ENCODE measurements at places on chromosomes 2 and 18. TPM values are rescaled to one million over a fixed set of nuclear protein-coding genes. Genes with fewer than 3 reads are reported as not detected.

- peak; percentile 39 for DNase-seq
These were observed 71.0 kb downstream of the NGEF start for GRCh38 chr2:232941912-232942594.

DNA sequence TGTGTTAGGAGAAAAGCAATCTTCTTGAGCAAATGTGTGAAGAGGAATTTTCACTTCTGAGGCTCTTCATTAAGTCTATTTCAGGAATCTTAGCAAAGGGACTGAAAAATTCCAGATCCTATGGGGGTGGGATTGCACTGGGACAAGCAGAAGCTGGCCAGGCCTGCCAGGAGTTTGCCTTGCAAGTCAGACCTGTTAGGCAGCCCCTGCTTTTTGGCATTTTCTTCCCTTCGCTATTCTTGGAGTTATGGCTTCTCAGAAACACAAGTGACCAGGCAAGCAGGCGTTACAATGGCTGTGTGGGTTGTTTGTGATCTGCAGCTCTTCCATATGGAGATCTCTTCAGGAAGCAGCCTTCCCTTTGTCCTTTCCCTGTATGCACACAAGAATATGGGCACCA lies 8.0 kb upstream of the CCDC85A start:
- no peak for DNase-seq

DNA sequence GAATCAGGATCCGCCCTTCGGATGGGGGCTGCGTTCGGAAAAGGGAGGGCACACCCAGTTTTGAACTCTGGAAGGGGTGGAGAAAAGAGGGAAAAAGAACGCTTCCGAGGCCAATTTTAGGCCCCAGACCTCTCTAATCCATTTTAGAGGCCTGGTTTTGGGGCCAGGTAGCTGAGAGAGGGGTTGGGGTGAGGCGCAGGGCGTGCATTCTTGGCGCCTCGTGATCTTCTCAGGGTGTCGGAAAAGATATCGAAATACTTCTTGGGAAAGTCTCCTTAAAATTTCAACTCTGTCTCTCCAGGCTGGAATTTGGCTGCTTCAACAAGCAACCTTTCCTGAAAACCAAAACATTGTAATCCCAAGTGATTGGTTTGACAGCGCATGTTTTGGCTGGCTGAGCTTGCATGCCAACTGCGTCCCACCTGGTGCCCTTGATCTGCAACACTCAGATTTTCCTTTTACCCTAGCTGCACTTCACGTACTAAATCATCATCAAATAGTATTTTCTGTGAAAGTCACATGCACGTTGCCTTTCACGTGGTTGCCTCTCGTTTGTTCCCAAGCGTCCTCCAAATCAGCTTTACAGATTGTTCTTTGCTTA lies 864 bp upstream of the XPO1 start:
- DNase-seq: peak; percentile 44

DNA sequence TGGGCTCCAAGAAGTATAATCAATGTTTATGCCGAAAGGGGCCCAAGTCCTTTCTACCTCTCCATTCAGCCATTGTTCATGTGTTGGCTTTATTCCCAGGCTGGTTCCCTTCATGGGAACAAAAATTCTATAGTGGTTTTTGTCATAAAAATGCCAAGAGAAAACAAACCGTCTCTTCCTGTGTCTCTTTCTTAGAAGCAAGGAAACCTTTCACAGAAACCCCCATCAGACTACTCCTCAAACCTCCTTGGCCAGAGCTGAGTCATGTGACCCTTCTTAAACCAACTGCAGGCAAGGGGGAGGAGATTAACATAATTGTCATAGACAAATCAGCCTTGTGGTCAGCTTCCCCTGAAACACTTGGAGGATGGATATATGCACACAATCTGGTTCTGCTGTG lies 75.1 kb upstream of the TANK start:
- DNase-seq: no peak

- no peak for DNase-seq
These were observed 15.3 kb upstream of the D2HGDH start for GRCh38 chr2:241719093-241719492.

DNA sequence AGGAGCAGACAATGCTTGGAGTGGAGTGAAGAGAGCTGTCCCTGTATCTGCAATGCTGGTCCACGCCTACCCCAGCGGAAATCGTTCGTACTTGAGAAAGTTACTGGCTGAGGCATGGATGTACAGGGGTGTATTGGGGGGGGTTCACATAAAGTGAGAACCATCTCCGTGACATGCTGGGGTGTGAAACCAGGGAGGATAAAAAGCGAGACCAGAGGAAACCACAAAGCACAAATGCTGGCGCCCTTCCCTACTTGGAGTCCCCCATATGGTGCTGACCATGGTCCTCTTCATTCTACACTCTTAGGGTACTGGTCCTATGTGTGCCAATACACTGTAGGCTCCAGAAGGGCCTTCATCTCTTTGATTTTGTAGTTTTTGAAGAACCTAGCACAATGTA lies 244.1 kb downstream of the L3MBTL4 start:
- DNase-seq: no peak

DNA sequence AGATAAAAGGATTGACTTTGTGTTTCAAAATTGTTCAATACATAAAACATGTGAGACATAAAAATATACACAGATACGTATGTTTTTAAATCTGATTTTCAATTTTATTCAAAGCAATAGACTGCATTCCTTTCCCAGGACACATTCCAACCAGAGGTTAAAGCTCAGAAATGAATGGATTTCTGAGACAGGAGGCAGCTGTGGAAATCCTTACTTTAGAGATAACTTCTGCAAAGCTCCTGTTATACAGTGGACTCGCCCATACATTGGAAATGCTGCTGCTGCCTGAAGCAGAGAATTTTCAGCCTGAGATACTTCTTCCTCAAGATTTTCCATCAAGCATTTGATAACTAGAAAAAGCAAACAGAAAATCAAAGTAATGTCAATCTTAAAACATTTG lies 43.8 kb downstream of the THADA start:
- no peak for DNase-seq

- no peak for DNase-seq
These were observed 96.8 kb downstream of the BOD1L2 start for GRCh38 chr18:57243624-57244179.

GRCh38 chr2:68169308-68169707 lies 11.6 kb downstream of the PNO1 start:
- no peak for DNase-seq

- DNase-seq: no peak
These were observed 17.4 kb upstream of the STEAP3 start for GRCh38 chr2:119206201-119206600.

- no peak for DNase-seq
These were observed 10.9 kb downstream of the PELI1 start for GRCh38 chr2:64133354-64133753.

DNA sequence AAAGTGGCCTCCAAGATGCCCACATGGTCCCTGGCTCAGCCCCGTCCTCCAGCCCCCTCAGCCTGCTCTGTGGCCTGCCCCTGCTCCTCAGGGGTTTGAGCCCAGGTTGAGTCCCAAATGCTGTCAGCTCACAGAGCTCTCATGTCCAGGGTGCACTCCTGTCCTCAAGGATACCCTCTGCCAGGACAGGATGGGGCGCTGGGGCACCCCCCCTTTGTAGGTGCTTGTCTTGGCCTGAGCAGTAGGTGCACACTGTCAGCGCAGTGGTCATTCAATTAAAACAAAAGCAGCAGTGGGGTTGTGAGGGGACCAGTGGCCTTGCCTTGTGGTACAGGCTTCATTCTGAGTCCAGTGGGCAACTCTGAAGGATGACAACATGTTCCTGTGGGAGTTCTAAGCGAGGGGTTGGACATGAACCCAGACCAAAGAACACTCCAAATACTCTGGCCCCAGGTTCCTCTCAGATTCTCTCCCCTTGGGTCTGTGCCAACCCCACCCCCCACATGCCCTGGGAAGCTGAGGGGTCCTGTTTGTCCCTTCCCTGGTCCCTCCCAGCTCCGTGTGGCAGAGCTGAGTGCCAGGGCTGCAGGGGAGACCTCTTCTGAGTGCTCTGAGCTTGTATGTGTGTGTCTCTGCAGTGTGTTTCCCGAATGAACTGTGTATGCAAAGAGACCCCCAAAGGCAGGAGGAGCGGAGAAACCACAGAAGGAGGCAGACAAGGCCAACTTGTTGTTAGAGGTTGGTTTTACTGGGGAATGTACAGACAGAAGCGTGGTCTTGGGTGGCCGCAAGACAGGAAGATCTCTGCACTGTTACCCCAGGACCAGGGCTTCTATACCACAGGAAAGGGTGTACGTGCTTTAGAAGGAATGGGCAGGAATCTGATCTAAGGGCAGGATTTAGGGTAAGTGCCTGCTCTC lies 155.6 kb upstream of the HS6ST1 start:
- no peak for DNase-seq

DNA sequence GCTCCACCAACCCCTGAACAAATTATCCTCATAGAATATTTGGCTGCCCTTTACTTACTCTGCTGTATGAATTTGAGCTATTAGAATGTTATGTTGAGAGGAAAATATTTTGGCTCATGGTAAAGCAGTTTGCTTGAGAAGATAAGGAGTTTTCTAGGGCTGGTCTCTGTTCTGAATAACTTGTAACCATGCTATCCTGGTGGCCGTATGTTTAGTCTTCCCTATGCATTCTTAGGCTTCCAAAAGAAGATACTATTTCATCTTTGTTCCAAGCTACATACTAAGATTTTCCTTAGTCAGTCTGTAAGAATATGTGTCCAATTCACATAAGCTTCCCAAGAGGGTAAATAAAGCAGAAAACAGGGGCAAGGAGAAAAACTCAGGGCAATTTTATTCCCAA lies 1105.1 kb upstream of the PIK3C3 start:
- no peak for DNase-seq

DNA sequence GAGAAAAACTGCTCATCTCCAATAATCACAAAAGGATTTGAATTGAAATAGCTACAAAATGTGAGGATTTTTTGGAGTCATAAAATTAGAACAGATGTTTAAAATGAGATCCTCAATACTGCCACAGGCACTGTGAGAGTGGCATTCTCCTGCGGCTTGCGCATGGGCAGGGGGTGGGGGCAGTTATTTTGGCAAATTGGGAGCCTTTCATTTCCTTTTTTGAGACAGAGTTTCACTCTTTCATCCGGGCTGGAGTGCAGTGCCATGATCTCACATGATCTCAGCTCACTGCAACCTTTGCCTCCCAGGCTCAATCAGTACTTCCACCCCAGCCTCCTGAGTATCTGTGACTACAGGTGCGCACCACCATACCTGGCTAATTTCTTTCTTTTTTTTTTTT lies 42.4 kb downstream of the POMC start:
- DNase-seq: no peak

DNA sequence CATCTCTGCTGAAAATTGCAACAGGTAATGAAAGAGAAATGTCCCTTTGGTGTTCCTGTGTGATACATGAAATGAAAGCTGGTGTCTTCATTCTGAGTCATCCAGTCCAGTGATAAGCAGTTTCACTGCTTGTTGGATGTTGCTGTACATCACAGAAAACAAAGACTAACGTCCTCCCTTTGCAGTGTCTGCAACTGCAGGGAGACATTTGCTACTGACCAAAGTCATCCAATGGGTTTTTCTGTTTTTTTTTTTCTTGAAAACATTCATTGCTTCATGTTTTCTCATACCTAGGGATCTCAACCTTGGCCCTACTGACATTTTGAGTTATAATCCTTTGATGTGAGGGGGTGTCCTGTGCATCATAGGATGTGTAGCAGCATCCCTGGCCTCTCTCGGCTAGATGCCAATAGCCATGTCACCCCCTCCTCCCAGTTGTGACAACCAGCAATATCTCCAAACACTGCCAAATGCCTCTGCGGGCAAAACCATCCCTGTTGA lies 63.6 kb upstream of the FZD5 start:
- DNase-seq: peak; percentile 48

DNA sequence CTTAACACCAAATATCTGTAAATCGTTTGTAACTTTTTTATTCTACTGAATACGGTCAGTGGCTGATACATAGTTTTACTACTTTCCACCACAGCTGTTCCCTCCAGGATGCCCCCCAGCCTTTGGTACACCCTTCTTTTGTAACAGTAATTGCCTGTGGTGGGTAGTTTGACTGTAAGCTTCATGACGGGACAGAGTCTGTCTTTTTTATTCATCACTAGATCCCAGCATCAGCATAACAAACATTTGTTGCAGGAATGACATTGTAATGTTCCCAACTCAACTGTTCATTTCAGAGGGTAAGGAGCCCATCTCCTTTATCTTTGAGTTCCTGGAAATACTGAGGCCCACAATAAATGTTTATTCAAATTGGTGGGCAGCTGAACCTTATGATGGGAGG lies 67.5 kb downstream of the MBOAT2 start:
- no peak for DNase-seq

- DNase-seq: no peak
These were observed 176.3 kb downstream of the EIPR1 start for GRCh38 chr2:3201281-3201680.

GRCh38 chr2:102365763-102366162 lies 10.2 kb downstream of the IL18R1 start:
- DNase-seq: no peak

- no peak for DNase-seq
These were observed 830 bp downstream of the DNER start for GRCh38 chr2:229713371-229714079.

DNA sequence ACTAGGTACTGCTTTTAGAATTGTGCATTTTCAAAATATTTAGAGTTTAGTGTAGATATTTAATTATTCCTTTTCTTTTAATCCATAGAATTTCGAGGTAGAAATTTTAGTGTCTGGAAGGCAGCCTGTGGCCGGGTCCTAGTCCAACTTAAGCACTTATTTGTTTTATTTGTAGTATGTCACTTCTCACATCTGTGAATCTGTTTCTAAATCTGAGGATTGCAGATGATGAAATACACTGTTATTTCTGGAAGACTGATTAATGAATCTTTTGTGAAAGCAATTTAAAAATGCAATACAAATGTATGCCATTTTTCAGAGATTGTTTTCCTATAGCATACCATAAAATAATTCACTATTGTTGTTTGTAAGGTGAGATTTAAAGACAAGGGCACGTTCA lies 483.9 kb upstream of the TRIB2 start:
- no peak for DNase-seq

GRCh38 chr2:135186054-135186453 lies 134.0 kb downstream of the RAB3GAP1 start:
- DNase-seq: no peak

GRCh38 chr2:182301093-182301492 lies 125.7 kb downstream of the PDE1A start:
- DNase-seq: peak; percentile 38

DNA sequence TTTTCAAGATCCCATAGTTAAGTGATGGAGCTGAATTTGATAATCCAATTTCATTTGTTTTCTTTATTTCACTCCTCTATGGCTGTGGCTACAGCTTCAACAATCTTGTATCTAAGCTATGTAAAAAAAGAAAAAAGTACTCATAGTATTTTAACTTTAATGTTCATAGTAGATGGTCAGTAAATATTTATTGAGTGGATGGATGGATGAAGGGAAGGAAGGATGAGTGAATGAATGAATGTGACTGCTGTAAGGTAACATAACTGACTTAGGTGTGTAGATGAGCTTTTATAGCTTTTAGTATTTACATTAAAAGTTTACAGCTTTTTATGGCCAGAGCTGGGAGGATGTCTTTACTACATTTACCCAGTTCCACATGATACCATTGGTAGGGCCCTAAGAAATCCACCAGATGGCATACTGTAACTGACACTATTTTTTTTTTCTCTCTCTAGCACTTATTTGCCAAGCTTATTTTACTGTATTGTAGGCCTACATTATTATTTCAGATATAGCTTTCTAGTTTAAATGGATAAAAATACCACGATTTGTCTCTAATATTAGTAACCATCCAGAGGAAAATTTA lies 13.4 kb upstream of the HRH4 start:
- DNase-seq: no peak

MLPH gene
- 14.7 TPM for total RNA-seq

IL37 gene
- total RNA-seq: not detected

GLI2 gene
- total RNA-seq: 0.26 TPM

MRO gene
- not detected for total RNA-seq

HOXD1 gene
- not detected for total RNA-seq

KCNS3 gene
- total RNA-seq: 3.7 TPM

NLRC4 gene
- total RNA-seq: 0.53 TPM

CHRNG gene
- total RNA-seq: not detected

ELOA2 gene
- total RNA-seq: not detected
